ENCODE measurements at places on chromosomes 1 and 21.

- DNase-seq, result no peak
Measured at GRCh38 chr1:20233866-20234265, 47.5 kb upstream of the PLA2G2C start.

DNA sequence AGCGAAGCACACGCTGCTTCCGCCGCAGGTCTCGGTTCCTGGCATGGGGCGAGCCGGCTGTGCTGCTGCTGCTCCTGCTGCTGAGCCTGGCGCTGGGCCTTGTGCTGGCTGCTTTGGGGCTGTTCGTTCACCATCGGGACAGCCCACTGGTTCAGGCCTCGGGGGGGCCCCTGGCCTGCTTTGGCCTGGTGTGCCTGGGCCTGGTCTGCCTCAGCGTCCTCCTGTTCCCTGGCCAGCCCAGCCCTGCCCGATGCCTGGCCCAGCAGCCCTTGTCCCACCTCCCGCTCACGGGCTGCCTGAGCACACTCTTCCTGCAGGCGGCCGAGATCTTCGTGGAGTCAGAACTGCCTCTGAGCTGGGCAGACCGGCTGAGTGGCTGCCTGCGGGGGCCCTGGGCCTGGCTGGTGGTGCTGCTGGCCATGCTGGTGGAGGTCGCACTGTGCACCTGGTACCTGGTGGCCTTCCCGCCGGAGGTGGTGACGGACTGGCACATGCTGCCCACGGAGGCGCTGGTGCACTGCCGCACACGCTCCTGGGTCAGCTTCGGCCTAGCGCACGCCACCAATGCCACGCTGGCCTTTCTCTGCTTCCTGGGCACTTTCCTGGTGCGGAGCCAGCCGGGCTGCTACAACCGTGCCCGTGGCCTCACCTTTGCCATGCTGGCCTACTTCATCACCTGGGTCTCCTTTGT is 2.6 kb downstream of the TAS1R3 start:
- no peak for DNase-seq

- peak; percentile 70 for DNase-seq
Measured at GRCh38 chr1:84772428-84772943, 82.2 kb upstream of the SSX2IP start.

GRCh38 chr1:212158912-212159796 is 123.6 kb downstream of the DTL start:
- peak; percentile 33 for DNase-seq

DNA sequence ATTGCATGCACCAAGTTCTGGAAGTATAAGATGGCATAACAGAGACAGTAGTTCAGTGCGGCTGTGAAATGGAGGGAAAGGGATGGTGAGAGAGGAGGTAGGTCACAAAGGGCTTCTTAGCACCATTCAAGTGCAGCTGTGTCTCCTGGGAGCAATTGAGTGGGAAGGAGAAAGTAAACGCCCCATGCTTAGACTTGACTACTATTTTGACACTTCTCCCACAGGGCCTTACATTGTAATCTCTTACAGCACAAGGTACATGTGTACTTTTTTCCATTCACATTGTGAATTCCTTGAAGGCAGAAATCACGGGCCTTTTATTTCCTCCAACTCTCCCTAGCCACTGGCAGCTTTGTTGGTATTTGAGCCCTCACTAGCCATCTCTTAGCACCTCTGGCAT is 239.6 kb upstream of the FOXD3 start:
- DNase-seq, result no peak

DNA sequence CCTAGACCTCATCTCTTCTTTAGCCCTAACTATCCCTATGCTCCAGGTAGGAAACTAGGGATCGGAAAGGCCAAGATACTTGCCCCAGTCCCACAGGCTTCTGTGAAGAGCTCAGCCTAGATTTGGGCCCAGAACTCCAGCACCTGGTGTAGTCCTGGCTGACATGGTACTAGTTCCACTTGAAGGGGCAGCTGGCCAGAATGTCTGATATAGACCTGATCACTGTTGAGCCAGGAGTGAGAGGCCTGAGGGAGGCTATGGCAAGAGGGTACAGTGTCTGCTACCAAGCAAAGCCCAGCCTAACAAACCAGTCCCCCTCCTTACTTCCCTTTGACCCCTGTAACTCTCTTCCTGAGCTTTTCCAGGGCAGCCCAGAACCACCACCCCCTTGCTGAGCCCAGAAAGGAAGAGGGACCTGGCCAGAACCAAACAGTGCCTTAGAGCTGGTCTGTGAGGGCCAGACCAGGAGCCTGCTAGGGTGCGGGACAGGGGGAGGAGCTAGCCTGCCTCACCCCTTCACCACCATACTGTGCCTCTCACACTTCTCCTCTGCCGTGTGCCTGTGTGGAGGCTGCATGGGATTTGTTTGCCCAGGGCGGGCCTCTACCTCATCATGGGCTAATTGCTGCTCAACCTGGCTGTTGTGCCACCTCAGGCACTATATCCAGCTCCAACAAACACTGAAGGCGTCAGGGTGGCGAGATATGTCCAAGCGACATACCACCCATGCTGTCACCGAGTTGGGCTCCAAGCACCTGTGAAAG is 10.9 kb downstream of the POMGNT1 start:
- no peak for DNase-seq

DNA sequence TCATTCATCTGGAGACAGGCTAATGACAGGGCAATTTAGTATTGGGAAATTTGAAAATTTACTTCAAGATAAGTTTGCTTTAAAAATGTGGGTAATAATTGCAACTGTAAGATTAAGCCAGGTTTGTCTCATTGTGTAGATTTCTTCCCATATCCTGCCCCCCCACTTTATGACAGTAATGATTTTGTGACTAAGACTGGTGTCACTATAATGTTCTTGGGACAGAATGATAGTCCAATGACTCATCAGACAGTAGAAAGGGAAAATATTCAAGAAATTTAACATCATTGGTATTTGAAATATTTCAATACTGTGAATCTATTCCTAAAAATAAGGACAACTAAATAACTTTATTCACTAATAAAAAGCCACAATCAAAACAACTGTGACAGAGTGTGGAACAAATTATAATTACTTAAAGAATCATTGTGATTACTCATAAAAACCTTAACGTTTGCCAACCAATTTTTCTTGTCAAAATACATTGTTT is 36.7 kb downstream of the FH start:
- DNase-seq, result no peak

DNA sequence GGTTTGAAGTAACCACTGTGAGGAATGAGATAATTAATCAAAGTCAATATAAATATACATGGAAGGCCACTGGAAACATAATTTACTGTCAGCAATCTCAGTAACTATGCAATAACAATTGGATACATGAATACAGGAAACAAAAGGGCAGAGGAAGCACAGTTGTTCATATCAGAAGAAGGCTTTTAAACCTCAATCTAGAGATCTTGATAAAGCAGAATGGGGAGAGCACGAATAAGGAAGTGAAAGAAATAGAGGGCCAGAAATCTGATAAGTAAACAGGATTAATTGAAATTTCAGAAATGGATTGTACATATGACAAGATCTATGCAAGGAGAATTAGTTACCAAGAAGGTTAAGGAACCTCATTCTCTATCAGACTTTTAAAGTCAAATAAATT is 93.0 kb downstream of the EVI5 start:
- no peak for DNase-seq

DNA sequence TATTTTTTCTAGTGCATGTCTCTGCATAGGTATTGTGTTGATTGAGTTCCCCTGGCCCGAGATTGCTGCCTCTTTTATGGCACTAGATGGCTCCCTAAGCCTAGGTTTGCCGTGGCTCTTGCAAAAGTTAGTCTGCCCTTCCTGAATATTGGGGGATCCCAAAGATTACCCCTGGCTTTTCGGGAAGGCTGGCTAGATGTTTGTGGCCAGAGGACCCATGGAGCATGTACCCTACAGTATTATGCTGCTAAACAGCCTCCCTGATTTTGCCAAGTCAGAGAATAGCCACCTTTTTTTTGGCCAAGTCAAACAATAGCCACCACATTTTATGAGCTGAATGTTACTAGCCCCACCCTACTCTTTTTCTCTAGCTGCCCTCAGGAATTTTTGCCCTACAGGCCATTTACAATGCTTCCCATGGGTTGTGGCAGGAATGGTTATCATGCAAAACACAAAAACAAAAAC is 343.2 kb downstream of the OLFM3 start:
- no peak for DNase-seq

DNA sequence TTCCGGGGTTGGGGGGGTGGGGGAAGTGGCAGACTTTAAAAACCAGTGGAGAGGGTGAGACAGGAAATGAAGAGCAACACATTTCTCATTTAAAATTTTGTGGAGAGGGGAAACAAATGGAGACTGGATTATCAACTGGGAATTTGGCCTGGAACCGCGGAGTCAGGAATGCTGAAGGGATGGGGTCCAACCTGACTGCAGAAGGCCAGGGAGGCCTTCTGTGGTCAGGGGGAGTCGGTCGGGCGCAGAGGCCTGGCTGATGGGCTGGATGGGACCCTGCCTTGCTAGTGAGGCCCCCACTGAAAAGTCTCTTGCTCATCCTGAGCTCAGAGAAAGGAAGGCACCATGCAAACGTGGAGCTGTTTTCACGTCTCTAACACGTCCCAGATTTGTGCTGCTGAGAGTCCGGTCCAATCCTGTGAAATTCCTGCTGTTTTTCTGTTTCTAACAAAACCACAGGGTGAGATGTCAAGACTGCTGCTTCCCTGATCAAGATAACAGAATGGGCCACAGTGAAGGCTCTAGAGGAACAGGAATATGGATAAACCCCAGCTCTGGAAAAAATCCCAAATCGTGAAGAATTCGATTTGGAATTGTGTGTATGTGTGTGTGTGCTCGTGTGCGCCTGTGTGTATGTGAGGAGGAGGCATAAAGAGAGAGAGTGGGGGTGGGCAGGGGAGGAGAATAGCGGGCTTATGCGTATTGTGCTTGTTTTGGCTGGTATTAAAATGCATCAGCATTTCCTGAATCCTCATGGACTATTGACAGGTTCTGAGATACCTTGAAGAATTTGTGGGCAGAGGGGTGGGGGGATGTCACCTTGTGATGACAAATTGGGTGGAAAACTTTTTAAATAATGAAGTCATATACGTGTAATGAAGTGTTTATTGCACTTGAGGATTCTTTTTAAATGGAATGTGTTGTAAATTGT is 117.4 kb downstream of the NGF start:
- no peak for DNase-seq

GRCh38 chr1:27563341-27563590 is 40.7 kb downstream of the AHDC1 start:
- DNase-seq, result no peak

- no peak for DNase-seq
Measured at GRCh38 chr1:114196992-114197907, 43.6 kb upstream of the SYT6 start.

DNA sequence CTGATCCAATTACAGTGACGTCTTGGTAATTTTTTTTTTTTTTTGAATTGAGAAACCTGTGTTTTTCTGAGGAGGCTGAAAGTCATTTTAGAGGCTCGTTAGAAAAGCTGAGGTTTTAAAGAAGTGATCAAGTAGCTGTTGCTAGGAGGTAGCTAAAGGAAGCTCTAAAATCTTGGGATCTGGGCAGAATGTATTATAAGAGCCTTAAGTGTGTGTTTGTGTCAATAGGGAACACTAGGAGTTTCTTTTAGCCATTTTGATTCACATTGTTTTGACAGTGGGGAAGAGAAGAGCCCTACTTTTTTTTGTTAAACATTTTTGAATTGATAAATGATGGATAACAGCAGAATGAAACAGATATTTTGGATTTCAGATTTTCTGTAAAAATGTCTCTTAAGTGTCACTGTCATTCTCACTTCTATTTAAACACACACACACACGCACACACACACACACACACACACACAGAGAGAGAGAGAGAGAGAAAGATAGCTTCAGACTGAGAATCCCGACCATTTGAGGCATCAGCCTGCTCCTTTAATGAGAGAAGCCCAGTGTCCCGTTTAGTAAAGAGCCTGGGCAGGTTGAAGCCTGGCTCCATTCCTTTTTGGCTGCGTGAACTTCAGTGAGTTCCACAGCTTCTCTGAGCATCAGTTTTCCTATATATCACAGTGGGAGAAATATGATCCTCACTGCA is 79.1 kb upstream of the GPR88 start:
- DNase-seq, result peak; percentile 46

DNA sequence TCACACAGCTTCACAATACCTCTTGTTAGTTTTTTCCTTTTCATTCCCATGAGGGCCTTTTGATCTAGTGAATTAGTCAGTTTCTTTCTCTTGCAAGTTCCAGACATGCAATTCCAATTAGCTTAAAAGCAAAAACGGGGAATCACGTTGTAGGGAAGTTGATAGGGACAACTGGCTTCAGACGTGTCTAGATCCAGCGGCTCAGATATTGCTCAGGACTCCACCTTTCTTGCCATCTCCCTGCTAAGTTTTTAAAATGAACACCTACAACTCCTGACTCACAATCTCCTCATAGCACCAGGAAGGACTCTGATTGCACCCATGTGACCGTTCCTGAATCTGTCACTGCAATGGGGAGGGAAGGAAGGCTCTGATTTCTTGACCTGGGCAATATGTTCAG is 63.8 kb upstream of the ARHGAP29 start:
- no peak for DNase-seq

- peak; percentile 45 for DNase-seq
Measured at GRCh38 chr1:6634371-6635052, 9.8 kb downstream of the THAP3 start.

- peak; percentile 59 for DNase-seq
Measured at GRCh38 chr1:39105061-39105840, 79.1 kb downstream of the NDUFS5 start.

GRCh38 chr1:30694280-30695175 is 28.9 kb downstream of the MATN1 start:
- DNase-seq, result no peak

DNA sequence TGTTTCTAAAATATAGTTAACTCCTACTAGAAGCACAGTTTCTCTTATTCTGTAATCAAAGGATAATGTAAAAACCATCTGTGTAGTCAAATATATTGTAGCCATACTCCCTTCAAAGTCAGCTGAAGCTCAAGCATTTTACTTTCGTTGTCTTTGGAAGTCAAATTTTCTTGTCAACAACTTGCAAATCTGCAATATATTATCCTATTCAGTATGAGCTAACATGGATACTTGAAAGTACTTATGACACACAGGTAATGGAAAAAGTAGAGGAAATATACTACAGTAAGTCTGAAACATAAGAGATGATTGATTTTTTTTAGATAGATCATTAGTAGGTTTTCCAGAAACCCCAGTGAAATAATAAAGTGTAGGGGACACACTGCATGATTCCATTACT is 121.5 kb downstream of the COL24A1 start:
- no peak for DNase-seq

DNA sequence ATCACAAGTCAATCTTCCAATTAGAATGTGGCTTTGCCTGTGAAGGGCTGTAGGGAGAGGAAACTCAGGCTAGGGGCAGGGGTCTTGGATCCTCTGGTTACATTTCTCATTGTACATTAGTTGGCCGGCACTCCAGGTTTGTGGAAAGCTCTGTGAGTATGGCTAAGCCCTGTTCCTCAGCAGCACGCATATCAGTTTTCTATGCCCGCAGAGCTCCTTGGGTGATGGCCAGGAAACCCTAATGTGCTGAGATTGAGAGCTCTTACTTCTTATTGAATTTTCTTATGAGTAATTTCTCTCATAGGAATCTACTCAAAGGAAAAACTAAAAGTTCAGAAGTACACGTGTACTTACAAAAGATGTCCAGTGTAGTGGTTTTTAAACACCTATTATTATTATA is 30.7 kb upstream of the STMN1 start:
- DNase-seq, result no peak

GRCh38 chr1:86866665-86867064 is 47.3 kb downstream of the SELENOF start:
- no peak for DNase-seq

Measured in CD4-positive, alpha-beta T cell treated with Interleukin-21 for 1 hour (primary cell).